LHCN-M2 (cell line): ENCODE measurements at places on chromosomes 11 and 22. TPM values are rescaled to one million over a fixed set of nuclear protein-coding genes. Genes with fewer than 3 reads are reported as not detected.

DNA sequence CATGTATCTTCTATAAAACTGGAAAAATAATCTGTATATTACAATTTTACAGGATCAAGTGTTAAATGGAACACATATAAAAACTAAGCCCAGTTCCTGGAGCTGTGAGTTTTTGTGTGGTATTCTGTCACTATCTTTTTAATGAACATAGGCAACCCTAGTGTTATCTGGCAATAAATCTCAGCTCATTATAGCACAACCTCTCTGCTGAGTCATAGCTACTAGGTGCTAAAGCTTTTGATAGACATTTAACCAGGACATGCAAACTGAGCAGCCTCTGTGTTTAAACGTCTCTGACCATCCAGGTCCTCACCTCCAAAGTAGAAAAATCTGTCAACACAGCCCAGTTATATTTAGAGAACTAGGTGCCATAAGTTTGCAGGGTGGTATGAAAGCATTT, 91.0 kb upstream of the CARD18 start:
- DNase-seq = no peak

DNA sequence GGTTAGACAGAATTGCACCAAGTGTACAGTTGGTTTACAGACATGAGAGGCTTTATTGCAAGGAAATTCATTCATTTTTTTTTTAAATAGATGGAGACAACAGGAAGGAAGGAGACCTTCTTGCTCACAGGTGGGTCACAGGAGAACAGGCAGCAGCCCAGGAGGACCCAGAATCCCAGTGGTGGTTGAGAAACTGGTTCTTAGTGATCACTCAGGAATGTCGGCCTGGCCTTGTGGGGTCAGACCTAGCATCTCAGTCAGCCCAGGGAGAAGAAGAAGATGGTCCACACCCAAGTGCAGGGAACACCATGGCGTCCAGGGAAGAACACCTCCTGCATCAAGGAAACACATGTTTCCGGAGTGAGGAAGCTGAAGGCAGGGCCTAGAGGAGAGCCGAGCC, 849 bp downstream of the KRTAP5-11 start:
- no peak for DNase-seq

- DNase-seq = no peak
These were observed 134.2 kb downstream of the LDLRAD3 start for GRCh38 chr11:36077886-36078685.

The KCNQ1OT1 gene
- total RNA-seq = 0.57 and 0.64 TPM in 2 replicates
